ENCODE measurements at places on chromosomes 16 and 17. TPM values are rescaled to one million over a fixed set of nuclear protein-coding genes. Genes with fewer than 3 reads are reported as not detected.

GRCh38 chr17:36877771-36878170, 59.5 kb upstream of the LHX1 start:
- no peak for DNase-seq

GRCh38 chr16:79754501-79754900, 154.0 kb upstream of the MAF start:
- no peak for DNase-seq

- DNase-seq, result no peak
Observed at GRCh38 chr17:77446940-77447634, 306.3 kb downstream of the SEC14L1 start.

DNA sequence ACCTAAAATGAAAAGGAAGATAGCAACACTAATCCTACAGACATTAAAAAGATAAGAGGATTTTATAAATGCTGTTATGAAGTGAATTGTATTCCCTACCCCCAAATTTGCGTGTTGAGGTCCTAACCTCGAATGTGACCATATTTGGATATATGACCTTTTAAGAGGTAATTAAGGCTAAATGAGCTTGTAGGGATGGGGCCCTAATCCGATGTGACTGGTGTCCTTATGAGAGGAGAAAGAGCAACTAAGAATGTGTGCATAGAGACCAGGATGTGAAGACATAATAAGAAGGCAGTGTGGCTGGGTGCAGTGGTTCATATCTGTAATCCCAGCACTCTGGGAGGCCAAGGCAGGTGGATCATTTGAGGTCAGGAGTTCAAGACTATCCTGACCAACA, 48.2 kb upstream of the FAM20A start:
- DNase-seq, result no peak

- no peak for DNase-seq
Observed at GRCh38 chr16:83568345-83568744, 239.4 kb upstream of the HSBP1 start.

GRCh38 chr16:75043175-75043895, 44.5 kb downstream of the ZNRF1 start:
- DNase-seq, result no peak

GRCh38 chr17:70642059-70642458, 472.7 kb downstream of the KCNJ2 start:
- no peak for DNase-seq

- no peak for DNase-seq
Observed at GRCh38 chr16:50600582-50601283, 52.5 kb downstream of the NKD1 start.

EXOC3L1 gene
- polyA plus RNA-seq, result 4.6 TPM

FN3KRP gene
- 49.4 TPM for polyA plus RNA-seq

RAI1 gene
- 25.9 TPM for polyA plus RNA-seq

TEX19 gene
- polyA plus RNA-seq, result not detected

CHMP6 gene
- polyA plus RNA-seq, result 28.4 TPM

MYH13 gene
- 0.17 TPM for polyA plus RNA-seq

NKD1 gene
- polyA plus RNA-seq, result 11.8 TPM

All from left kidney (tissue), 8 donors.